ENCODE measurements at places on chromosomes 2 and 18.

DNA sequence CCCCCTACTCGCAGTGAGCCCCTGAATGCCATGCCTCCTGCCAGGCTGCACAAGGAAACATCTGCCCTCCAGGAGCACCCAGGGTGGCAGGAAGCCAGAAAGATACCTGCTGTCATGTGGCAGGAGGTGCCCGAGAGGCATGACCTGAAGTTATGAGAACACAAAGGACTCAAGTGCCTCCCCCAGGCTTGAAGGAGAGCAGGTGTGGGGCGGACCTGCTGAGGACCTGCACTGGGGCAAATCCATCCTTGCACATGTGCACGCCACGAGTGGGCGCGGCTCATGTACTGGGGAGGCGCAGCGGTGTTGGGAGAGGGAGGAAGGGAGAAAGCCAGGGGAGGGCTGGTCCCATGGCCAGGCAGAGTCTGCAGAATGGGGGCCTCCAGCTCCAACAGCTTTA, 26.9 kb downstream of the SDC1 start:
- no peak for DNase-seq

DNA sequence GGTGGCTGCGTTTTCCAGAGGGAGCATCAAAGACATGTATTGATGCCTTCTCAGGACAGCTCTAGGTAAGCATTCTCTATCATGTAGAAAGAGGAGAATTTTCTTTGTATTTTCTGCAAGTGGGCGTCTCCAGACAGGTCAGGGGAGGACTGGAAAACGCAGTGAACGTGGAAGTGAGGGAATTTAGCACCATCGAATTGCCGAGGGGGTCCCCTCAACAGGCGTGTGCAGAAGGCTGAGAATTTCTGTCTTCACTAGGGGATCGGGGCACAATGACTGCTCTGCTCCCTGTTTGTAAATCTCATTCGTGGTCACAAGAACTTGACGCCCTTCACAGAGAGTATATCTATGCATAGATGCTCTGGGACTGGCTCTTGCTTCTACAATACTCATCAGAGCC, 5.0 kb upstream of the NTSR2 start:
- DNase-seq = no peak

- DNase-seq = no peak
Observed at GRCh38 chr18:32769071-32769585, 3.7 kb downstream of the KLHL14 start.

DNA sequence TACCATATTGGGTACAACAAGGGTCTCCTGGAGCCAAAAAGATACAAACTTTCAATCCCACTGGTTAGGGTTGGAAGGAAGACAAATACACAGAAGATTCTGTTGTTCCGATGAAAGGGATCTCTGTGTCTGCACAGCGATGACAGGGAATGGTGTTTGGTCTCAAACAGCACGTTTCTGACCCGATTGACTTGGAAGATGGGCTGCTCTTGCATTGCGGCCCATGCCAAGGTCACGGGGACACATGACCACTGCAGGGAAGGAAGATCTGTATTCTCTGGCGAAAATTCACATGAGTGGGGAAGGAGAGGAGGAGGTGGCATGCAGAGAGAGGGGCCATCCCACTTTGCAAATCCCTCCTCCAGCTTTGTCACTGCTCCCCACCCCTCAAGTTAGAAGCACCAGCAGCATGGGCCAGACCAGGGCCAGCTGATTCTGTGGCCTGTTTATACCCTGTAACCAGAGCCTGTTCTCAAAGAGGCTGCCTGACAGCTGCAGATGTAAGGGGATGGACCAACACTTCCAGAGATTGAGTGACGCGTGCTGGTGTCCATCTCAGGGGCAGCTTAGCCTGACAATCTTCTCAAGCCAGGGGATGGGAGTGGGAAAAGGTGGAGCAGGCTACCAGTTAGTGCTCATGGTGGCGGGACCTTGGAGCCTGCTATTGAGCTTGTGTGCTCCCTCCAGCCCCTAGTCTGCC, 57.2 kb downstream of the TNP1 start:
- no peak for DNase-seq

DNA sequence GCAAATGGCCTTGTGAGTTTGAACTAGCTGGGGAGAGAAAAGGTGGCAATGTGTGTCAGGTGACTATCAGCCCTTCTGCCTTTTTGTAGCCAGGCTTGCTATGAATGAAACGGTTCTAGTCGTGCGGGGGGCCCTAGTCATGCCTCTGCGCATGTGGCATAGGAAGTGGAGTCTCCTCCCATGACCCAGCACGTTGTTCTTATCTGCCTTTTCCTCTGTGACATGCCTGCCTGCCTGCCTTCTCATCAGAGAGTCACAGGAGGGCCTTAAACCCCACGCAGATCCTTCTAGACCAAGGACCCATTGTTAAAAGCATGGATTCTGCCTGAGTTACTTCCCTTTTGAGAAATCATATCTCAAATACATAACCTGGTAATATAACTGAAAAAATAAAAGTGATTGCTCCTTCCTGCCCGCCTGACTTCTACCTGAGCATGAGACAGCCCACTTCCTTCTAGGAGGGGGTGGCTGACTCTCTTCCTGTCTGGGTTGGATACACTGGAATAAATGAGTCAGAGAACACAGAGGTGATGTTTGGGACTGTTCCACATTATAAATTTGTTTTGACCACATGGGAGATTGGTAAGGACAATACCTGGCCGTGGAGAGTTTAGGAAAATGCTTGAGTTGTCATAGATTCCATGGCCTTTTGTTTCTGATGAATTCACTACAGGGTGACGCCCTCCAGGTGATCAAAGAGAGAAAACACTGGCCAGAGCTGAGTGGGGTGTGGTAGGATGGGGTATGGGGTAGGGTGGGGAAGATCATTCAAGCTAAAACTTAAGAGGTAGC, 49.8 kb downstream of the FBLN7 start:
- DNase-seq = peak; percentile 44

GRCh38 chr2:20235655-20236305, 10.8 kb upstream of the SDC1 start:
- DNase-seq = no peak

DNA sequence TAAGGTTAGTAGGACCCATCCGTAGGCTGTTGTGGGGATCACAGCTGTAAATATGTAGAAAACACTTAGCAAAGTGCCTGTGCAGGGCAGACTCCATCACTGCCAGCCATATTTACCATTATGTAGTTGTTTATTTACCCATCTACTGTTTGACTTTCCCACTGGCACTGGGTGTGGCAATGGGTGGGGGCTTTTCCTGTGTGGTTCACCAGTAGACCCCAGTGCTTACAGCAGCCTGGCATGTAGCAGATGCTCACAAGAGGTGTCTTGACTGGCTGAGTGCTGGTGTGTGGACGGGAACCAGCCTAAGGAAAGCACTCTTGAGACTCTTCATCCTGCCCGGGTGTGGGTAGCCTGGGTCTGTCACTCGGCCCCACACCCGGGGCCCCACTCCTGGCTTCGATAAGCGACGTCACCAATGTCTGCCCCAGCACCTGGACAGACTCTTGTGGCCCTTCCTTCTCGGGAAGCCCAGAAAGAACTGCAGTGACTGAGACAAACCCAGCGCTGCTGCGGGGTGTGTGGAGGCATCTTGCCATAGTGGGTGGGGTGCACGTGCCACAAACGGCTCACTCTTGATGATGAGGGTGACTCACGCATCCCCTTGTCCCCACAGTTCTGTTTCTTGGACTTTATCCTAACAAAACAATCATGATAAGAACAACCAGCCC, 78.3 kb downstream of the HDAC4 start:
- DNase-seq = no peak

GRCh38 chr2:42010743-42011298, 37.0 kb upstream of the PKDCC start:
- DNase-seq = no peak

DNA sequence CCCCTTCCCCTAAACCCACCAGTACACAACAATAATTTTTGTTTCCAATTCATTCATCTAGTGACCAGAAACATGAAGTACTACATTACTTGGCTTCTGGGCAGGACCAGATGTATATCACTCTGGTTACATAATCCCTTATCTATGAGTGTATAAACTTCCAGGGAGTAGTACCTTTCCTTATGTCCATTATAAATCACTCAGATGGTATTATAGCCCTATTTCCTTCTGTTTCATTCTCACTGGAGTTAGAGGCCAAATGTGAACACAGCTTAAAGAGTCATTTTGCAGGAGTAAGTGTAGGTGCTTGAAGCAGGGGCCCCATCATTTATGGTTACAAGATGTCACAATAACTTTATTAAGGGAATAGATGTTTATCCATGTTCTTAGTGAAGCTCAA, 894.4 kb upstream of the NXPH2 start:
- DNase-seq = no peak

- no peak for DNase-seq
Observed at GRCh38 chr2:113858764-113859163, 31.1 kb upstream of the ACTR3 start.

GRCh38 chr18:79625195-79625923, 54.2 kb upstream of the CTDP1 start:
- DNase-seq = peak; percentile 55
